Midbrain (tissue), 1 donor: ENCODE measurements at places on chromosomes 1 and 21.

DNA sequence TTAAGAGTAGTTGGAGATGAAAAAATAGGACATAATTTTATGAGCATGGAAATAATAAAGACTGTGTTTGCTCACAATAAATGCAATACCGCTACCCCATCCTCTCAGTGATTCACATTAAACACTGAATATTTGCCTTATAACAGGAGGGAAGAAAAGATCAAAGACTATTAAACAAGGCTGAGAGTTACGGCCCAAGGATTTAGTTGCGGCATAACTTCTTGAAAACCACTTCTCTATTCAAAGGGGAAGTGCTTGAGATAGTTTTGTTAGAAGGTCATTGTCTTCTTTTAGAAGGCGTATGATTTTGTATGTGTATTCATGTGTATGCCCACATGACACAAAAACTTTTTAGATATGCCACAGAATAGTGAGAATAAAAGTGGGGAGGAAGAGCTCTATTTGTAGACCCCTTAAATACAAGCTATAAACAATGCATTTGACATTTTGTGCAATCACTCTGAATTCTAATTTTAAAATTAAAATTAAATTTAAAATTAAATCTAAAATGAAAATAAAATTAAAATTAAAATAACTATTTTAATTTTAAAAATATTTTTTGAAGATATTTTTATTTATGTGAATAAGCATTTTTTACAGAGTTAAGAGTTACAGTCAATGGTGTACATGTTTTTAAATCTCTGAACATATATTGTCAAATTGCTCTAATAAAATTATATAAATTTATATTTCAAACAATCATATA, 986.6 kb upstream of the ADAMTS5 start:
- no peak for DNase-seq

DNA sequence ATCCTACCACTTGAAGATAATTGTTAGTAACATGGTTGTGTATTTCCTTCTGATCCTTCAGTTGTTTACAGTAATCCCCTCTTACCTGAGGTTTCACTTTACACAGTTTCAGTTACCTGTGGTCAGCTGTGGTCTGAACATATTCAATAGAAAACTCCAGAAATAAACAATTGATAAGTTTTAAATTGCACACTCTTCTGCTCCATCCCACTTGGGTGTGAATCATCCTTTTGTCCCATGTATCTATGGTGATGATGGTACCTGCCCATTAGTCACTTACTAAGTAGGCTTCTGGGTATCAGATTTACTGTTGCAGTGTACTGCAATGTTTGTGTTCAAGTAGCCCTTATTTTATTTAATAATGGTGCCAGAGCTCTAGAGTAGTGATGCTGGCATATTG, 62.5 kb downstream of the OSBPL9 start:
- no peak for DNase-seq

- no peak for DNase-seq
Measured at GRCh38 chr1:178418284-178418955, 78.3 kb downstream of the CLEC20A start.

GRCh38 chr1:29524285-29525065, 288.2 kb downstream of the PTPRU start:
- no peak for DNase-seq

DNA sequence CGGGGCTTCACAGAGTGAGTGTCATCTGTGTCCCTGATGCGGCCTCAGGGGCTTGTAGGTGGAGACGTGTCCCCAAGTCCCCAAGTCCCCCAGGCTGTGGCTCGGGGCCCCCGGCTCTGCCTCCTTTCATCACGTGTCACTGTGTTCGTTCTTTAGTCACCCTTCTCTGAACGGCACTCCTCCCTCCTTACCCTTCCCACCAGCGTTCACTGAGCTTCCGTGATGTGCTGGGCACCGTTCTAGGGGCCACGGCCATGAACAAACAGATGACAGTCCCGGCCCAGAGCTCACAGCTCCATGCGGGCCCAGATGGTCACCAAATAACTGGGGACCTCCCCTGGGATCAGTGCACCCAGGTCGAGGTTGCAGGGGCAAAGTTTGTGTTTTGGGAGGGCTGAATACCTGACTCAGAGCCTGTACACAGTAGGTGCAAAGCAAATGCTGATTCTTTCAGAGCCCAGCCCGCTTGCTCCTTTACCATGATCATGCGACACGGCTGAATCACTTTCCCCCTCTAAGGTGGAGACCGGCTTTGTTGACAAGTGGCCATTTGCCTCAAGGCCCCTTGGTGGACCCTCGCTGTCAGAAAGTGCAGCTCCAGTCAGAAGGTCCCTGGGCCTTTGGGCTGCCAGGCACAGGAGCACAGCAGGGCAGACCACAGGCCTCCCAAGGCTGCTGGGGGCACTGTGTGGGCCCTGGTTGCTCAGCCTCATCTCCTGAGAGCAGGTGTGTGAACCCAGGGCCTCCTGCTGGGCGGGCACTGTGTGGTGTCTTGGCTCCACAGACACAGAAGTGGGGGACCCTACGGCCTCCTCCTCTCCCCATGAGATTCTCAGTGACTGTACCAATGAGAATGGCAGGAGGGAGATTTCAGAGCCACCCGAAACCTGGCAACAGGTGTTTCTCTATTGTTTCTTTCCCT, 592.5 kb downstream of the PTPRU start:
- DNase-seq, result no peak

GRCh38 chr1:40038697-40039096, 1.8 kb upstream of the CAP1 start:
- DNase-seq, result no peak

DNA sequence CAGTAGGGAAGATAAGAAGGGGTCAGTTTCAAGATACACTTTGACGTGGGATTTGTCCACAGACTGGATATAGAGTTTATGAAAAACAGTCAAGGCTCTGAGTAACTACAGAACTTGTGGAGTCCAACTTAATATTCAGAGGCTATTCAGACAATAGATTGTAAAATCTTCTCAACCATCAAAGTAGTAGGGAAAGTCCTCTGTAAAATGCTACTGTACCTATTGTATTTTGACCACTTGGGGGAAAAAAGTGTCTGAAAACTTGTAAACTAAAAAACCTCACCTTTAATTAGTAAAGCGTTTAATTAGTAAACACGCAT, 10.5 kb downstream of the PTP4A2 start:
- no peak for DNase-seq

- no peak for DNase-seq
Measured at GRCh38 chr1:15238789-15239188, 8.2 kb upstream of the FHAD1 start.

GRCh38 chr1:9654834-9655723, 3.5 kb downstream of the PIK3CD start:
- DNase-seq, result no peak

- DNase-seq, result no peak
Measured at GRCh38 chr1:208942394-208943130, 641.0 kb upstream of the CAMK1G start.
